ENCODE measurements at places on chromosomes 6 and 20.
A peak's percentile ranks its signal among the peaks of the same experiment; 100 is the strongest.

DNA sequence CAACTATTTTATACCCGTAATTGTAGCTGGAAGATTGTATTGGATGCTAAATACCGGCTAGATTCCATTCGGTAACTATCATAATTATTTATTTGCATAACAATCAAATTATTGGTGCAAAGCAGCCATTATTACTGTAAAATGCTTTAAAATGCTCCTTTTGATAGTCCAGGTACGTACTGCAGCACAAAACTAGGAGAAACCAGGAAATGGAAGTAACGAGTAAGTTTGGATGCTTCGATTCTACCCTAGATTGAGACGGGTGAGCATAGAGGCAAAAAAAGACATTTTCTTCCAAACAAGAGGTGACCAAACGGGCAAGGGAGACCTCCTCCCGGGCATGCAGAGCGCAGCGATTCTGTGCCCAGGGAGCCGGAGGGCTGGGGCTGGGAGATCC lies 469 bp upstream of the XRN2 start:
- DNase-seq = no peak

- no peak for DNase-seq
These were observed 76.2 kb downstream of the TCP11 start for GRCh38 chr6:35064757-35065440.

DNA sequence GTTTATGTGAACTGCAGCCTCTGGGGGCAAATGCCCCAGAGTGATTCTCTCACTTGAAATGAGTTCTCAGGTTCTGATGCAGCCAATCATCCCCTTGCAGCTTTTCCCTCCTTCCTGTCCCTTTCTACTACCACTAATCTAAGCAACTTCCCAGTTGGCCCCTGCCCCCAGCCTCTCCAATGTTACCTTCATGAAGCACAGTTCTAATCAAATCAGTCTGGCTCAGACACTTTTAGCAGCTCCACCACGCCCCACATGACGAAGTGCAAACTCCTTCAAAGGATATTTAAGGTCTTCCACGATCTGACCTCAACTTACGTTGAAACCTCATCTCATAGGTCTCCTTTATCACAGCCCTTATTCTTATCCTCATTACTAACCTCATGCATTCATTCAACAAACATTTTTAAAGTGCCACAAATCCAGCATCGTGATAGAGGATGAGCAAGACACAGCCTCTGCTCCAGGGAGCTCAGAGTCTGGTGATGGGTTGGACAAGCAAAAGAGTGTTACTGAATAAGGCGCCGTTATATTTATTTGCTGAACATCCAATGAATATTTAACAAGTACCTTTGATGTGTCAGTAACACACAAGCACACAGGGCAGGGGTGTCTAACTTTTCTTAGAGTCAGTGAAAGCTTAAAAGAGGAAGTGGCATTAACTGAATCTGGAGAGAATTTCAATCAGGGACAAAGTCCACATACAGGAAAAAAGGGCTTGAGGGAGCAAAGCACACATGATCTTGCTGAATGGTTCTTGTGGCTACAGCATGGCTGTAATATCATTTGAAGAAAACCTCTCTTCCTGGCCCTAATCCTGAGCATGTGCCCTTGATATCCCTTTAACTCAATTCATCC lies 20.4 kb upstream of the DTNBP1 start:
- no peak for DNase-seq

DNA sequence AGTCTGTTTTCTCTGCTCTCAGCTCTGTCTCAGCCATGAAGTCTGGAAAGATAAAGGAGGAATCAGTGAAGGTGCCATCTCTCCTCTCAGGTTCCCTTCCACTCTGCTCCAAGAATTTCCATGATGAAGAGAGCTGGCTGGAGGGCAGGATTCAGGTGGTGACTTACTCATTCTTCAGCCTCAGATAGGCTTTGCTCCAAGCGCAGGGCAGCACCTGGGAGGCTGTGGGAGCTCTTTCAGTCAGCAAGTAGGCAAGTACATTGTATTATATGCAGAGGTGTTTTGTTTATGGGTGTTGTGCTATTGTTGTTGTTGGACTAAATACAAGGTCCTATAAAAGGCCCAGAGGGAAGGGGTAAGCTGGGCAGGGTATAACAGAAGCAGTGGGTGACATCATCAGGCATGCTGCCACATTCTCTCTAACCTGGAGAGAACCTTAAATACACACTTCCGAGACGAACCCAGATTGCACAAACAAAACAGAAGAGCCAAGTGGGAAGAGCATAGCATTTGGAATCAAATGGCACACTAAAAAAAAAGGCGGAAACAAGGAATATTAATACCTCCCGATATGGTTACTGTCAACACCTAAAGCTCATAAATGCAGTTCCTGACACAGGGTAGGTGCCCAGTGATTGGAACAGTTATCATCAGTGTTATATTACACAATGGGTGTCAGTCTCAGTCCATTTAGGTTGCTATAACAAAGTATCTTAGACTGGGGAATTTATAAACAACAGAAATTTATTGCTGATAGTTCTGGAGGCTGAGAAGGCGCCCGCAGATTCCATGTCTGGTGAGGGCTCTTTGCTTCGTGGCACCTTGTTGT lies 14.5 kb upstream of the PSMG4 start:
- no peak for DNase-seq

GRCh38 chr6:137873273-137873762 lies 6.3 kb downstream of the TNFAIP3 start:
- DNase-seq = peak; percentile 84
